ENCODE measurements at places on chromosomes 4 and X. TPM values are rescaled to one million over a fixed set of nuclear protein-coding genes. Genes with fewer than 3 reads are reported as not detected.

DNA sequence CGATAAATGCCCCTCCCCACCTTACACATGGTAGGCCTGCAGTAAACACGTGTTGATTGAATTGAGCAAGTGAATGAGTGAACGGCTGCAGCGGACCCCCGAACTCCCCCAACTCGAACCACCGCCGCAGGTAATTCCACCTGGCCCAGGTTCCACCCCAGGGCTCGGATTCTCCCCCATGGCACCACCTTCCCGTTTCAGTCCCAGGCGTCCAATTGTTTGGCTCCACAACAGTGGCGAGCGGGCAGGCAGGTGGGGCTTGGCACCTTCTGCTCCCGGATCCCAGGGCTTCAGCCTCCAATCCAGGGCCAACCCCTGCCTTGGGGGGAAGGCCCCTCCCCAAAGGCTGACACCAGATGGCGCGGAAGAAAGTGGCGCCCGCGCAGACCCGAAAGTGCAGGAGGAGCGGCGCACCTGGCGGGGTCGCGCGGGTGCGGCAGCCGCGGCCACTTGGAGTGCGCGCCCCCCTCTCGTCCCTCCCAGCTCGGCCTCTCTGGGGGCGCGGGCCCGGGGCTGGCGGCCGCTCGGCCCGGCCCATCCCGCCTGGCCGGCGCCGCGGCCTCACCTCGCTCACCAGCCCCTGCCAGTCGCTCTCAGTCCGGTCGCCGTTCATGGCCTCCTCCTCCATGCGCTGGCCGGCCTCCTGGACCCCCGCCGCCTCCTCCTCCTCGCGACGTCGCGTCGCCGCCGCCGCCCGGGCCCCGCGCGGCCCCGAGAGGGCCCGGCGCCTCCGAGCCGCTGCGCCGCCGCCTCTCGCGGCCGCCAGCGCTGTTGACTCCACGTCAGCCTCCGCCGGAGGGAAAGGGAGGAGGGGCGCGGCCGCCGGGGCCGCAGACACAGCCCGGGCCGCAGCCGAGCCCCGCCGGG is at the start of gene CCDC149:
Gene CCDC149 (minus strand): TSS at position 791 of the 867 bp plus-strand sequence. CDS start 178 bp downstream, at position 613.
- DNase-seq, result peak; percentile 82

- DNase-seq, result no peak
These were observed 969.1 kb upstream of the PCDH10 start for GRCh38 chr4:132180020-132180427.

- DNase-seq, result no peak
These were observed 4.4 kb downstream of the GABRE start for GRCh38 chrX:151970027-151970426.

DNA sequence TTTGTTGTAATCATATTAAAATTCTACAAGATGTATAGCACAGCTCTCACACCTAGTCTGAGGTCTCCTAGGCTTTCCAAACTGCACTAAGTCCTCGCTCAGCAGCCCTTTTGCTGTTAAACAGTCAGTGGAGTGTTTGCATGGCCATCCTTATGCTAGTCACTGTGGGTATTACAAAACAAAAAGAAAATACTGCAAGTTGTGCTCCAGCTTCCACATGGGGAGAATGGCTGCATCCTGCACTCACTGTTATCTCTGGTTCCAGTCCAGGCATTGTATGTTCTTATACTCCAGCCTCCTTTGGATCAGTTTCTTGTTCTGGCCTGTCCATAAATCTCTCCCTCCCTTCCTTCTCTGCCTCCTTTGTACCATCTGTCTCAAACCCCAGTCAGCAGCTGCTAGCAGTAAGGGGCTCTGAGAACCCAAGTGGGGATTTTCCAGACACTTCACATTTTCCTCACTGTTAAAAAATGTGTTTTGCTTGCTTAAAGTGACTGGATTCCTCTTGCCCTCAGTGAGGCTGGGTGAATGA is 38.5 kb upstream of the BMP15 start:
- DNase-seq, result no peak

The FGFRL1 gene
- 2.0 TPM for total RNA-seq

The ETDA gene
- not detected for total RNA-seq

The CLTRN gene
- 0.41 TPM for total RNA-seq

DNA sequence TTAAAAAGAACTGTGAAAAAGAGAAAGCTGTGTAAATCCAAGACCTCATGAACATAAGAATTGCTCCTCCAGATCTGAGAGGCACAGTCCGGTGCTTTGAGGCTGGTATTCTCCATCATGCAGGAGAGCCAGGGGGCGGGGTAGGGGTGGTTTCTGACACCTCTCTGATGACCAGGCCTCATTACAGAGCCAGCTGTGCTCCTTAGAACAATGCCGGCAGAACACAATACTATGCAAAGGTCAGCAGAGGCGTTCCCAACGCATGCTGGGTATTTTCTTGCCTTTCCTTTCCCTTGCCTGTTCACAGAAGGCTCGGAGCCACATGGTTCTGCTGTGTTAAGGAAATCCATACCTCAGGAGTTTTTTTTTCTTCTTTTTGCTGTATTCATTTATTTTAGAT is 91.2 kb upstream of the SOD3 start:
- no peak for DNase-seq

GRCh38 chrX:3384327-3384726 is 37.9 kb upstream of the MXRA5 start:
- DNase-seq, result no peak

DNA sequence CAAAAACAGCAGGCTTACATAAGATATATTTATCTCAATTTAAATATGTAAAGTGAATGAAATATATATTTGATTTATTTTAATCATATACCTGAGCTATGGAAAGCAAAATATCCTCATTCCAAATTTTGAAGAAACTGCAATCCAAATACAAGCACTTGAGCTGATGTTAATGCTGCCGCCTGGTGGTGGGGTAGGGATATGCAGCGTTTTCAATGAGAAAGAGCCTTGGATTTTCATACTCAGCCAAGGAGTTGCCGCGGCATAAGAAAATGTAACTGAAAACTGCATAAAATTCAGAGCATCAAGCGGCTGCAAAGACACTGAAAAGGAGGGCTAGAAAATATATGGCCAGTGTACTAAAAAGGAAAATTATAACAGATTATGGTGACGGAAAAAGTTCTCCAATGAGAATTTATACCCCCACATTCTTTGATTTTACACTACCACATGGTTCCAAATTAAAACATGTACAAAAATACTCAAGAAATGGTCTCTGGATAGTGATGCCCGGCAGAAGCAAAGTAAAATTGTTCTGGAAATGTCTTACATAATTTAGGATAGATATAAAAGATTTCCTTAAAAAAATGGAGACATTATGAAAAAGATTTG is 660.3 kb upstream of the PITX2 start:
- no peak for DNase-seq

DNA sequence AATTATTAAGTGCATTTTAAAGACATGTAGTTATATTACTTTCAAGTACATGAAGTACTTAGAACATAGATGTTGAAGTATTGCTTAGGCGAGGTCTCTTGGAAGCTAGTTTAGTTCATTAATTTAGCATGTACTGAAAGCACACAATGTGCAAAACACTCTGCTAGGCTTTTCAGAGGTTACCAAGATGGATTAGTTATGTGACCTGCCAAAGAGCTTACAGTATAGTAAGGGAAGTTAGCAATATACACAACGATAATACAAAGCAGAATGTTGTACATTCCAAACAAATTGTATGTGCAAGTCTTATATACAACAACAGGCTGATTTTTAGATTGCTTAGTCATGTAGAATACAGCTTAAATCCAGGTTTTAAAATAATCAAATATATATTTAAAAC is 118.5 kb upstream of the NRK start:
- no peak for DNase-seq

DNA sequence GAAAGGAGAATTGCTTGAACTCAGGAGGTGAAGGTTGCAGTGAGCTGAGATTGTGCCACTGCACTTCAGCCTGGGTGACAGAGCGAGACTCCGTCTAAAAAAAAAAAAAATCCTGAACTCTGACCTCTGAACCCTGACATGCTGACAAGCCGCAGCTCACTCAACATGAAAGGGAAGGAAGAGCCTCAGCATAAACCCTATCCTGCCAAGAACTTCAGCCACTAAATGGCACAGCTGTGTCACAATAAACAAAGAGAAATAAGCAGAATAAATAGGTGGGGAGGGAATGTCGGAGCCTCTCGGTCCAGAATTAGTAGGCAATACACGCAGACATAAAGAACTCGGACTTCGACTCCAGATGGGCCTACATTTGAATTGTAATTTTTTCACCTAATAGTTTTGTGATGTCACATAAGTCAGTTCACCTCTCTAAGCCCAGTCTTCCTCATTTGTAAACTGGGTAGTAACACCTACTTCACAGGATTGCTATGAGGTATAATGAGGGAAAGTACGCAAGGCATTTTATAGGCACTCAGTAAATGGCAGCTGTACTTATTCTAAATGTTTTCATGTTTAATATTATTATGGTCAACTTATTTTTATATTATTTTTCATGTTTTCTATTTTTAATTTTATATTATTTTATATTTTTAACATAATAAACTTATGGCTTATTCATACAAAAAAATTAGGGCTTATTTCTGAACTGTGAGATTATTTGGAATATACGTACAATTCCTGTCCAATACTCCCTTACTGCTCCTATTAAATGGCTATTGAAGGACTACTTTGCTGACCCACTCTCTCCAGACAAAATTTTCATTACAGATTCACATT is 243.4 kb downstream of the SCFD2 start:
- no peak for DNase-seq
